ENCODE measurements at places on chromosomes 2 and 18. TPM values are rescaled to one million over a fixed set of nuclear protein-coding genes. Genes with fewer than 3 reads are reported as not detected.

Gene DUSP2
- 522 TPM for total RNA-seq

GRCh38 chr2:101282980-101283379, 25.5 kb downstream of the RNF149 start:
- no peak for DNase-seq

GRCh38 chr2:43070030-43070429, 156.4 kb downstream of the ZFP36L2 start:
- DNase-seq = no peak

Gene MEP1B
- 0.10 TPM for total RNA-seq

GRCh38 chr2:109351164-109351756, 222.3 kb downstream of the SH3RF3 start:
- peak; percentile 24 for DNase-seq

Gene IMPACT
- total RNA-seq = 15.9 TPM

DNA sequence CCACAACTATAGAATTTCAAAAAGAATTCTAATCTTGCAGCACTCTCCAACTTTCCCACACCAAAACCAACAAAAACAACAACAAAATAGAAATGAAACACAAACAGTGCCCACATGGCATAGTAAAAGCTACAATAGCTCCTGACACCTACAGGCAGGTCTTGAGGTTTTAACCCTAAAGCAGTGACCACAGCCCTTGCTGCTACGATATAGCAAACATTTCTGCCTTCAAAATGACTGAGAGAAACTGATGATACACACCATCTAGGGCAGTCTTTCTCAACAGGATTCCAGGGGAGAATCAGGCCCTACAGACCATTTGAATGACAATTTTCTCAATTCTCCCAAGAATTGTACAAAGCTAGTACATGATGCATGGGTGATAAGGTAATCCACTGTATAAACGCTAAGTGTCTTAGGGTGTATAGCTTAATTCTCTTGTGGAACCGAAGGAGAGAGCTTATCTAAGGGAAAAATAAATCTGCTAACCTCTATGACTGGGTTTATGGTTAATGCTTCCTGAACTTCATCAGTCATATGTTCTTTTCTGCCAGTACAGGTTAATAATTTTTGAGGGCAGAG, 46.5 kb downstream of the TRAK2 start:
- no peak for DNase-seq

- no peak for DNase-seq
Measured at GRCh38 chr2:197839856-197840255, 35.5 kb downstream of the PLCL1 start.

Gene MAB21L4
- total RNA-seq = not detected

All from activated CD4-positive, alpha-beta memory T cell treated with anti-CD3 and anti-CD28 coated beads for 36 hours (primary cell).